Esophagus squamous epithelium (tissue), 5 donors: ENCODE measurements at places on chromosomes 5 and 9.

- DNase-seq: no peak
Measured at GRCh38 chr9:124537926-124538325, 30.7 kb upstream of the NR5A1 start.

DNA sequence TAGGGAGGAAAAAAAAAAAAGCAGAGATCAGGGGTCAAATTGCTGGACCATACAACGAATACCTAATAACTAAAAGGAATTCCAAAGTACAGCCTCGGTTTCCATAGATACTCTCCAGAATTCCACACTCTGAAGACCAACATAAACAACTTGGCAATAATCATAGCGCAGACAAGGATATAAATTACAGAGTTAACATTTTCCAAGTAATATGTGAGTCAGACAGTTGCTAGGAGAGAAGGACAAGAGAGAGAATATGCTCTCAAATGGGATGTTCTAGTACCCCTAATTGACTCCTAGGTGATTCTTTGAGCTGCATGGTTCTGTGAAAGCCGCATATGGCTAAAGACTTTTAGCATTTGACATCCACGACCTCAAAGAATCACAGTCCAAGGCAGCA, 165.2 kb downstream of the FRMD3 start:
- DNase-seq: no peak

- DNase-seq: no peak
Measured at GRCh38 chr9:132942541-132943182, 1.8 kb downstream of the TSC1 start.

GRCh38 chr5:84260140-84260539, 124.5 kb downstream of the EDIL3 start:
- no peak for DNase-seq

DNA sequence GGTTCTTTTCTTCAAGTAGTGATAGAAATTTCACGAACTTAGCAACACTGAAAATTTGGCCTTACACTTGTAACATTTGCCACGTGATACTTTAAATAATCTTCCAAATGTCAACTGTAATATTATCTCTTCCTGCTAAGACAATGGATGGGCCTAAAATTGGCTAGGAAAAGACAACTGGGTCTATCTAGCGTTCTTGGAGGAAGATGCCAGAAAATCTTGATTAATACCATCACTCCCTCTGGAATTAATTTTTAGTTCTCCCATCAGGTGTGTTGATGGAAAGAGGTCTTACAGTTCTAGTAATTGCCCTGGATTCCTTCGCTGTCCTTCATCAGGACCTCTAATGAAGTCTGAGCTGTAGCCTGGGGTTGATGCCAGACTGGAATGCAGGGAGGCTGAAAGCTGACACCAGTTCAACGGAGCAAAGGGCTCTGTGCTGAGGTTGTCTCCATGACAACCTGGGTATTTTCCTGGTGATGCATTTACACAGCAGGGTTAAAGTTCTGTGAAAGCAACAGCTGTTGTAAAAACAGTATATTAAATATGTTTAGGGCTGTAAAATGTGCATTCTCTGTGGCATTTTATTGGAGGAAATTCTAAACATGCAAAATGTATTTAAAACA, 92.3 kb downstream of the GAS1 start:
- DNase-seq: no peak

- DNase-seq: no peak
Measured at GRCh38 chr9:106773750-106774149, 89.2 kb upstream of the ZNF462 start.

DNA sequence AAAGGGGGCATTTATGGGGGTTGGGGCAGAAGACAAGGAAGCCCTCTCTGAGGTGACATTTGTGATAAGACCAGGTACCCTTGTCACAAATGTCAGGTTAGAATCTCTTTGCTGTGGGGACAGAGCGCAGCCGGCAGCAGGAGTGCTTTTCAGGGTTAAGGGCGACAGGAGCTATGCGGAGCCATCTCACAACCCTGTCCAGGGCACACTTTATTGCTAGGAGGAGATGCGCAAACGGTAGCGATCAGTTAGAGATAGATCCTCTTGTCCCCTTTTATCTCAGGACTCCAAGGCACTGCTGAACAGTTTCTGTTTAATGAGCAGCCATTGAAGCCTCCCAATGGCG, 438 bp upstream of the LAMC3 start:
- DNase-seq: no peak

GRCh38 chr9:90903766-90904424, 102.3 kb downstream of the SYK start:
- no peak for DNase-seq

GRCh38 chr9:18137815-18138214, 336.1 kb upstream of the ADAMTSL1 start:
- no peak for DNase-seq

DNA sequence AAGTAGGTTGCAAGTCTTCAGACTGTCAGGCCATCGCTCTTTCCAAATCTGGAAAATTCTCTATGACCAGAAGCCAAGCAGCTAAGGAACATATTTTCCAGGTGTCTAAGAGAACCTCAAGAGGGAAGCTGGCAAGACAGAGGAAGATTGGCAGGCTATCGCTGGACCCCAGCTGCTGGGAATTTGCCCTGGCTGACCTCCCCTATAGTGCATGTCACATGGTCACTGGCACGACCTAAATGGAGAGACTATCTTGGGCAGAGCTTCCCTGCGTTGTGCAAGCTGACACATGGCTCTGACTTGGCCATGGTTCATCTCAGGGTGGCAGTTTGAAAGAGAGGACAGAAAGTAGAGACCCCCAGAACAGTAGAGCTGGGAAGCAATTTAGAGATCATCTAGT, 104.9 kb upstream of the ZNF618 start:
- no peak for DNase-seq

DNA sequence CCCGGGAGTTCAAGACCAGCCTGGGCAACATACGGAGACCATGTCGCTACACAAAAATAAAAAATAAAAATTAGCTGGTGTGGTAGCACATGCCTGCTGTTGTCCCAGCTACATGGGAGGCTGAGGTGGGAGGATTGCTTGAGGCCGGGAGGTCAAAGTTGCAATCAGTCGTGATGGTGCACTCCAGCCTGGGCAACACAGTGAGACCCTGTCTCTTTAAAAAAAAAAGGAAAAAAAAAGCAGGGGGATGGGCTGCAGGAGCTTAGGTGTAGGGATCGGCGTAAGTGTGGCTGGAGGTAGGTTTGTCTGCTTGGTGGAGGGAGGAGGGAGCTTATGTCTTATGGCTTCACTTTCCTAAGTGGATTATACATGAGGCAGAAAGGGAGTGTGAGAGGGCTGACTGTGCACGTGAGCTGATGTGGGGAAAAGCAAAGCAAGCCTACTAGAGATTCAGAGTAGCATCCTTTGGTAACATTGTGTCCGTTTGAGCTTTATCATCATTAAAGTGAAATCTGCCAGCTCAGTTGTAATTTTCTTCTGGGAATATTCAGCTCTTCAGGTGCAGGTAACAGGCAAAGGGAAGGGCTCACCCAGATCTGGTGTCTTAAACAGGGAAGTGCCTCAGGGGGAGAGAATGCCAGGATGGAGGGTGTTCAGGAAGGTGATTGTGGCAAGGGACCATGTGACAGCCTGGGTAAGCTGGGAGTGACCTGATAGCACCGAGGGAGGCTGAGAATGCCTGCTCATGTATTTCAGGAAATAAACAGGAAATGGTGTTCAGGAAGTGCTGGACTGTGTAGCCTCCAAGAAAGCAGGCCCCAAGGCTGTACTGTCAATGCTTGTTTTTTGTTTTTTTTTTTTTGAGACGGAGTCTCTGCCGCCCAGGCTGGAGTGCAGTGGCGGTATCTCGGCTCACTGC, 17.6 kb upstream of the SETX start:
- DNase-seq: no peak

DNA sequence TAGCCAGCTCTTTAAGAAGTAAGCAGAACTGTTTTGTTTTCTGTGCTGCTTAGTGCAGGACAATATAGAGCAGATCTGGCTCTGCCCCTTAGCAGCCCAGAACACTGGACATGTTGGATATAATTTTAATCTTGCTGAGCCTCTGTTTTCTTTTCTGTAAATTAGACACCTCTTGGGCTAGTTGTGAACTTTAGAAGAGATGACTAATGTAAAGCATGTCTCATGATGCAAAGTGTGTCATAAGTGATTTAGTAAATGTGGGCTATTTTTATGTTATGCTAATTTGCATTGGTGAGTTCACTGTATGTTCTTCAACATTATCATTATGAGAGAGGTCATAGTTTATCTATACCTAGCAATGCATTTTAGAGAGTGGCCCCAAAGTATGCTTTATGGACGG, 156.1 kb upstream of the ADAMTSL1 start:
- no peak for DNase-seq

DNA sequence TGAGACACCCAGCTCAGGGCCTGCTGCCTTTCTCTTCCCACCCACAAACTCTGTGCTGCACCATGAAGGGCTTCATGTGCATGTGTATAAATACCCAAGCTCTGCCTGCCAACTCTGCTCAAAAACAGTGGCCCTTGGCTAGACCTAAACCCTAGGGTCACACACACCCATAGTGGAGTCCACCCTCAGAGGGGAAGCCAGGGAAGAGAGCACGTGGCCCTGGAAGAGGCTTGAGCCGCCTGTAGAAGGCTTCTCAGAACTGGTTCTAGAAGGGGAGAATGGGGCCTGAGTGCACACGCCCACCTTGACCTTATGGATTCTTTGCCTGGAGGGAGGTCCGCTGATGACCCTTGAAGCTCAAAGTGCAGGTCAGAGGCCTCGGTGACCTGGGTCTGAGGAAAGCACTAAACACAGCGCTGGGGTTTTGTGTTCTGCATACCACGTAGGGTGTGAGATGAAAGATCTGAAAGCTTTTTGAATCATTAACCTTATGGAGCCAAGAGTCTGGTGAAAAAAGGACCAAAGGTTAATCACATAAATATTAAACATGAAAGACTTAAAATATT, 60.6 kb downstream of the CYFIP2 start:
- no peak for DNase-seq

GRCh38 chr9:87343816-87344430, 153.7 kb upstream of the DAPK1 start:
- DNase-seq: no peak

GRCh38 chr5:105508519-105508918, 1945.9 kb upstream of the NUDT12 start:
- DNase-seq: no peak

DNA sequence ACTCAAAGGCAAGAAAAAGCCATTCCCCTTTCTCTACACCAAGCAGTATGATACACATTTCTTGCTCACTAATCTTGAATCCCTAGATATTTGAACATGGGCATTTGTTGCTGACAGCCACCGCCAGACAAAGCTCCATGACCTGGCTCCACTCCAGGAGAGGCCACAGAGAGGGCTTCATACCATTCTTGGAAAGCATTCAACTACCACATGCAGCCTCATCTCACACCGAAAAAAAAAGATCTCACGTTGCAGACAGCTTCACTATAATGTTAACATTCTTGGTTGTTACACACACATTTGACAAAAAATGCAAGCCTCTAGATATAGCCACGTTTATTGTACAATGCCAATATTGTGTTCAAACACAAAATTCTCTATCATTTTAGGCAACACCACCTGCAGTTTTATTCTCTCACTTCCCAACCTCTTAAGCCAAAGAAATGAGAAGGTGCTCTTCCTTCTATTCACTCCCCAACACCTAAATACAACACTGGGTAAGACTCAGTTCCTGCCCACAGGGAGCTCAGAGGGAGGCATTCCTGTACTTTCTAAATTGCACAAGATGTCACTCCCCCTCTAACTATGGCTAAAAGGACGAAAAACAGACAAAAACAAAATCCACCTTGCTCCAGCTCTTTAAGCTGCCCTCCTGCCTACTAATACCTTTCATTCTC, 222.4 kb downstream of the TSSK1B start:
- no peak for DNase-seq
